ENCODE measurements at places on chromosomes 6 and 20.

GRCh38 chr6:135182071-135183001 lies 1.2 kb downstream of the MYB start:
- peak; percentile 29 for DNase-seq

- DNase-seq: no peak
Measured at GRCh38 chr6:21740376-21741124, 147.0 kb downstream of the SOX4 start.

DNA sequence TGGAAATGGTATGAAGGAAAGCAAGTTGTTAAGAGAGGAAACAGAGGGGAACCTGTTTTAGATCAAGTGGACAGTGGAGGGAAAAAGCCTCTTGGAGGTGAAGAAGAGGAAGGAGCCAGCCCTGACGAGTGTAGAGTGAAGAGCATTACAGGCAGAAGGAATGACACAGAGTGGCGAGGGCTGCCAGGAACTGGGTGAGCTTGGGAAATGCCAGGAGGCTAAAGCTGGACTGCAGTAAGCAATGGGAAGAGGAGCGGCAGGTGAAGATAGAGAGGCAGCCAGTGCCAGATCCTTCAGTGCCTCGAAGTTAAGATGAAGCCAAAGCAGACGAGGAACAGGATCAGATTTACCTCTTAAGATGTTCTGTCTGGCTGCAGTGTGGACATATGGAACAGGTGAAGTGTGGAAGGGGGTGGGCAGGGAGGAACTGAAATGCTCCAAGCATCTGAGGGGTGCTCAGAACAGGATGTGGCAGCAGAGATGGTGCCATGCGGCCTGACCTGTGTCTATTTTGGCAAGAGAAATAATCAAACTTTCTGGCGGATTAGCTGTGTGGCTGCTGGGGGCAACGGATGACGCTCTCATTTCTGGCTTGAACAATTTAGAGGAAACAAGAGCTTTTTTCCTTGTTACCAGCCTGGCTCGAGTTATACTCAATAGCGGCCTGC lies 748.4 kb downstream of the PTPRT start:
- no peak for DNase-seq

GRCh38 chr6:142892254-142893021 lies 52.5 kb downstream of the HIVEP2 start:
- DNase-seq: no peak

GRCh38 chr6:109052018-109052651 lies 42.5 kb downstream of the SESN1 start:
- DNase-seq: no peak

DNA sequence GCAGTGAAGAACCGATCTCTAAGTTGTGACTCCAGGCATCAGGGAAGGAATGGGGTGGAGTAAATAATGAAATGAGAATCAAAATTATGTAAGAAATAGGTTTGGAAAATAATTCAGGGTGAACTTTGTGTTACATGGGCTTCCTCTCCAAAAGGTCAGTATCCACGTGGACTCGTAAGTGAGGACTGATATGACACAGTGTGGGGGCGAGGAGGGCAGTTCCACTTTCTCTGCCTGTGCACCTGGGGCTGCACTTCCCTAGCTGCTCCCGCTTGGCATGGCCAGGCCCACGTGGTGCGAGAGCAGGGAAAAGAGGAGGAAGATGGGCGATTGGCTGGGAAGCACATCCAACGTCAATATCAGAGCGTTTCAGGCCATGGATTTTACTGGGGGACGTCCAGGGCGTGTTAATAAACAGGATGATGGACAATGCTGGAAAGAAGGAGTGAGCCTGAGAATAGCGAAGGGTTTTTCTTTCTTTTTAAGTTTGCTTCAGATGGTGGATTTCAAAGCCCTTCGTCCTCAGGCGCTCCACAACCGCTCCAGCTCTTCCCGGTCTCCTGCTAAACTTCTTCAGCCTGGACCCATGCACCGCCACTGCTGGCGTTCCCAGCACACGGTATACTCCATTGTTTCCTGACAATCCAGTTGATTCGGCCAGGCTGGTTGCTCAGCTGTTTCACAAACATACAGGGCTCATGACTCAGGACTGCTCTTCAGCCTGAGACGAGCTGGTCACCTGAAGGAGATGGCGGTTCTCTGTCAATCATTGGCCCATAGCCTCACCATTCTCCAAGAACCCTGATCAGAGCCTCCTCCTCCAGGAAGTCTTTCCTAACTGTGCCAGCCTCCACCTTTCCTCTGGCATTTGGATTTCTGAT lies 11.8 kb downstream of the CCR6 start:
- no peak for DNase-seq

DNA sequence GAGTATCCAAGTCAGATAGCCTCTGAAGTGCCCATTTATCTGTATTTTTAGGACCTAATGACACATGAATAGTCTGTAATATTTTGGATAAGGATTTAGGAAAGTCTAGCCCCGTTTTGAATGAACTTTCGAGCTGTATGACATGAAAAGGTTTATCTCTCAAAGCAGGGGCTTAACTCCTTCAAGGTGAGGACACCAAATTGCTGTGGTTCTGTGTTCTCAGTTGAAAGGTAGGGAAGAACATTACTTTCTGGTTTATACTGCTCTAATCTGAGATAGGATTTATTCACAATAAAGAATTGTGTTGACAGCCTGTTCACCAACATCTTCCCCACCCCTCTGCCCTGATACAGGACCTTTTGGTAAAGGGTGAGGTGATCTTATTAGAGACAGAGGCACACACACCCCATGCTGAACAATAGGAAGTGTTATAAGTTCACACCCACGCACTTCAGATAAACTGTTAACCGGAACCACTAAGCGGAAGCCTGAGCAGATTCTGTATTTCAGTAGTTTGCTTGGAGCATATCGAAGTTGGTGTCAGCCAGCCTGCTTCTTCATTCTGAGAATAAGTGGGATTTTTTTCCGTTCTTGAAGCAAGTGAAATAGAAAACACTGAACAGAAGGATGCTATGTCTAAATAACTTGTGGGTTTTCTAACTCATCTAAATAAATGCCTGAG lies 223.3 kb downstream of the TMEM242 start:
- DNase-seq: peak; percentile 64

DNA sequence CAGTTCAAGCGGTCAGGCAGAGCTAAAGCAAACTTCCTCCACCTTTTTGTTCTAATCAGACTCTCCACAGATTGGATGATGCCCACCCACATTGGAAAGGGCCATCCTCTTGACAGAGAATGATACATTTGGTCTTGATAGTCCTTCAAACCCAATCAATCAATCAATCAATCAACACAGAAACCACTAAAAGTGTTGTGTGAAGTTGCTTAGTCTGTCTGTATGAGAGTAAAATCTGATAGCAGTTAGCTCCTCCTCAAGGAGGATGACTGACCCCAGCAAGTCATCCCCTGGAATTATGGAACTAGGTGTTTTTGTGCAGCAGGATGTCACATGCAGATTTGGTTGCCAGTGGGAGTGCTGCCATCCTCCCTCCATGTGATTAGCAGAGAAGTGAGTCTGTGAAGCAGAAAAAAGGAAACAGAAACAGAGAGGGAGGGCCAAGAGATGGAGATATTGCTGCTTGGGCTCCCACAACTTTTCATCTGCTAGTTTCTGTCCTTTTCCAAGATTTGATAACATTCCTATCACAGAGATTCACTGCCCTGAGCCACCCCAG lies 32.0 kb upstream of the SSTR4 start:
- no peak for DNase-seq

- DNase-seq: no peak
Measured at GRCh38 chr6:89311853-89312531, 3.1 kb downstream of the GABRR2 start.

DNA sequence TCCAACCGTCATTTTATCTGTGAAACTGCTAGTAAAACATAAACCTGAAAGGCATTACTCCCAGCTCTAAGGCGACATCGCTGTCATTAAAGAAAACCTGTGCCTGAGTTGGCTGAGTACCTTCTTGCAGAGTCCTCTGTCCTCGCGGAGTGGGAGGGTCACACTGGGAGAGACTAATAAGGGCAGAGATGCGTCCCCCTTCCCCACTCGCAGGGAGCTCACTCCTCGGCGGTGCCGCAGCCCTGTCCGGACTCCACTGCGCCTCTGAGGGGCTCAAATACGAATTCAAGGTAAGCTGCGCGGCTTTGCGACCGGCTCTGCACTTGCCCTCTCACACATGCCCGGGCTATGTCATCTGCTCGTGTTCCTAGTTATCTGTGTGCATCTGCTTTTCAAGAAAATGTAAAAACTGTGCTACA lies at the start of gene COL19A1:
Gene COL19A1 (plus strand): TSS at position 206 of the 419 bp plus-strand sequence. CDS start 13,012 bp downstream, outside the sequence.
- peak; percentile 12 for DNase-seq

GRCh38 chr6:52605610-52606185 lies 28.8 kb upstream of the TRAM2 start:
- DNase-seq: no peak

- no peak for DNase-seq
Measured at GRCh38 chr20:64101731-64102621, 5.4 kb downstream of the NPBWR2 start.

GRCh38 chr6:135329851-135330803 lies 149.0 kb downstream of the MYB start:
- no peak for DNase-seq

- no peak for DNase-seq
Measured at GRCh38 chr20:62368976-62369814, 2.1 kb upstream of the LAMA5 start.

DNA sequence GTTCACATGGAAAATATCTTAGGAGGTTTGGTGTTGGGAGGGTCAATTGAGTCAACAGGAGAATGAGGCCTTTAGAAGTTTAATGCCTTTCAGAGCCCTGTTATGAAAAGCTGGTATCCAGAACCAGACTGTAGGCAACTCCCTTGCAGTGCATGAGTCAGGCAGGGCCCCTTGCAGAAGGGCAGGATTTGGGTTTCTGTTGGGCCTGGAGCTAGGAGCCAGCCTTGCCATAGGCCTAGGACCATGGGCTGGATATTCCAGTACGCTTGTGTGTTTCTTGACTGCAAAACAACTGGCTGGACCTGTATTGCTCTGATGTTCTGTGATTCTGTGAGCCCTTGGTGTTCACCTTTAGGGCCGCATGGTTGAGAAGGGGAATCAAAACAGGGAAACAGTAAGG lies 350.9 kb upstream of the PRND start:
- DNase-seq: no peak

GRCh38 chr6:21360336-21360735 lies 233.2 kb upstream of the SOX4 start:
- DNase-seq: no peak

DNA sequence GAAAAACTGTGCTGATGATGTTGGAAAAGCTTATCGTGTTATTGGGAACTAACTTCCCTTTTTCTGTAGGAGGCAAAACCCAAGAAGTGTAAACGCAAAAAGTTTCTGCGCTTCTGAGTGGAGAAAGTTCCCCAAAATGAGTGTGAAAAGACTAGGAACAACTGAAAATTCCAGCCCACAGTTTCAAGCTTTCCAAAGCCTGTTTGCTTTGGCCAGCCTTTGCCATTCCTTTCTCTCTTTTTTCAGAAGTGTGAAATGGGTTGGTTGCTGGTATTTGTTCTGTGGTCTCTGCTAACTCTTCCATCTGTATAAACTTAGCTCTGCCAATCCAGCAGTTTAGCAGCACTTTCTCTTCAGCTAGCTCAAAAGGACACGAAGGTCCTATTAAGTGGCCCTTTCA lies 491.3 kb downstream of the MAFB start:
- no peak for DNase-seq

Measured in stimulated activated CD8-positive, alpha-beta memory T cell treated with anti-CD3 and anti-CD28 coated beads, Interleukin-7, amount 100 ng/mL, for 4 hours (primary cell).